Gastrocnemius medialis (tissue), 4 donors: ENCODE measurements at places on chromosomes 4 and X. TPM values are rescaled to one million over a fixed set of nuclear protein-coding genes. Genes with fewer than 3 reads are reported as not detected.

DNA sequence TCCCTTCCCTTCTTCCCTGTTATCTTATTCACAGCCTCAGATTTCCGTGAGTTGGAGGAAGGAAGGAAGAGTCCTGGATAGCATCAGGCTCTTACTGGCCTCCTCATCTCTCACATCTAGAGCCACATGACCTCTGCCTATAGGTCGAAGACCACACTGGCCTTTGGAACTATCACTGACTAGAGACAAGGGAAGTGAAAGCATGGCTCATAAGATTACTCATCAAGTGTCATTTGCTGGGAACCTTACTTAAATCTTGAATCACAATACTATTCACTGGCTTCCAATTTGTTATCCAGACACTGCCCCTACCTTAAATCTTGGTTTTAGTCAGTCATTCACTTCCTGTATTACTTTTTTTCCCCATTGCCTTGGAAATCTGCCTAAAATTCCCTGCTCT, 61.6 kb upstream of the MTMR8 start:
- H3K27ac ChIP-seq, result no peak overlapping the region
- H3K36me3 ChIP-seq, result no peaks in the 10 kb centered on the region
- no peak overlapping the region for H3K4me3 ChIP-seq
- no peaks in the 10 kb centered on the region for H3K27me3 ChIP-seq
- no peak for DNase-seq

- no peaks in the 10 kb centered on the region for H3K4me1 ChIP-seq
- no peaks in the 10 kb centered on the region for H3K36me3 ChIP-seq
- H3K27ac ChIP-seq, result no peak overlapping the region
- no peak for DNase-seq
- H3K4me3 ChIP-seq, result no peak overlapping the region
Measured at GRCh38 chr4:118268780-118269179, 84.0 kb downstream of the PRSS12 start.

DNA sequence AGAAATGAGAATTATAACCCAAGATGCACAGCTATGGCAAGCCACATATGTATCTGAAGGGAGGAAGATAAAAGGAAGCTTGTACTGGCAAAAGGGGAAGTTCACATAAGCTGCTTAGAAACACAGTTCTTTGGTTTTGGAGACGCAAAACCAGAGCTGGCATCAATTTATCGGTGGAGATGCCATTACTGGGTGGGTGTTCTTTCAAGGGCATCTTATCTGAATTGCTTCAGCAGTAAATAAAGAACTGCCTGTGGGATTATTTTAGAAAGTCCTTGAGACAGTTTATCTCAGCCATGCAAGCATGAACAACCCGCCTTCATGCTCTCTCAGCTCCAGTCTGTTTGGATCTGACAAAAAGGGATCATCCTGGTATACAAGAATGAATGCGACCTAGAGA, 60.8 kb downstream of the DDX60 start:
- H3K27ac ChIP-seq, result no peak overlapping the region
- no peak for DNase-seq
- H3K4me1 ChIP-seq, result no peaks in the 10 kb centered on the region
- no peaks in the 10 kb centered on the region for H3K27me3 ChIP-seq
- peaks cover 11% of the 10 kb centered on the region for H3K36me3 ChIP-seq
- no peak overlapping the region for H3K4me3 ChIP-seq

The CCKAR gene
- total RNA-seq, result not detected

- H3K36me3 ChIP-seq, result no peaks in the 10 kb centered on the region
- H3K27ac ChIP-seq, result no peak overlapping the region
- peak overlapping the region; percentile 48 for H3K4me3 ChIP-seq
- no peaks in the 10 kb centered on the region for H3K4me1 ChIP-seq
Measured at GRCh38 chrX:125205918-125206665, 113.6 kb upstream of the TEX13C start.

GRCh38 chrX:42485601-42486000, 292.4 kb downstream of the PPP1R2C start:
- no peaks in the 10 kb centered on the region for H3K27me3 ChIP-seq
- H3K4me3 ChIP-seq, result no peak overlapping the region
- no peaks in the 10 kb centered on the region for H3K4me1 ChIP-seq

The ARHGEF6 gene
- 23.8 TPM for total RNA-seq

The CT55 gene
- not detected for total RNA-seq

The PDGFRA gene
- total RNA-seq, result 9.0 TPM

- no peaks in the 10 kb centered on the region for H3K36me3 ChIP-seq
- no peaks in the 10 kb centered on the region for H3K27me3 ChIP-seq
- no peak for DNase-seq
- H3K4me1 ChIP-seq, result no peaks in the 10 kb centered on the region
Measured at GRCh38 chrX:47704736-47705135, 45.8 kb upstream of the UXT start.

The MXRA5 gene
- not detected for total RNA-seq

- DNase-seq, result no peak
- no peaks in the 10 kb centered on the region for H3K36me3 ChIP-seq
- no peaks in the 10 kb centered on the region for H3K4me1 ChIP-seq
- H3K27ac ChIP-seq, result no peak overlapping the region
Measured at GRCh38 chr4:127501103-127501502, 131.7 kb upstream of the INTU start.

DNA sequence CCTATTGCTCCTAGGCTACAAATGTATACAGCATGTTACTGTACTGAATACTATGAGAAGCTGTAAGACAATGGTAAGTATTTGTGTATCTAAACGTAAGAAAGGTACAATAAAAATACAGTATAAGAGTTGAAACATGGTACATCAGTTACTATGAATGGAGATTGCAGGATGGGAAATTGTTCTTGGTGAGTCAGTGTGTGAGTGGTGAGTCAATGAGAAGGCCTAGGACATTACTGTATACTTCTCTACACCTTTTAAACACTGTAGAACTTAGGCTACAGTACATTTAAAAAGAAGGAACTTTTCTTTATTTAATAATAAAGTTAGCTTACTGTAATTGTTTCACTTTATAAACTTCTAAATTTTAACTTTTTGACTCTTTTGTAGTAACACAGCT, 2603.2 kb downstream of the PCDH7 start:
- no peak overlapping the region for H3K4me3 ChIP-seq
- no peaks in the 10 kb centered on the region for H3K4me1 ChIP-seq
- H3K36me3 ChIP-seq, result no peaks in the 10 kb centered on the region
- DNase-seq, result no peak
- H3K27me3 ChIP-seq, result no peaks in the 10 kb centered on the region

DNA sequence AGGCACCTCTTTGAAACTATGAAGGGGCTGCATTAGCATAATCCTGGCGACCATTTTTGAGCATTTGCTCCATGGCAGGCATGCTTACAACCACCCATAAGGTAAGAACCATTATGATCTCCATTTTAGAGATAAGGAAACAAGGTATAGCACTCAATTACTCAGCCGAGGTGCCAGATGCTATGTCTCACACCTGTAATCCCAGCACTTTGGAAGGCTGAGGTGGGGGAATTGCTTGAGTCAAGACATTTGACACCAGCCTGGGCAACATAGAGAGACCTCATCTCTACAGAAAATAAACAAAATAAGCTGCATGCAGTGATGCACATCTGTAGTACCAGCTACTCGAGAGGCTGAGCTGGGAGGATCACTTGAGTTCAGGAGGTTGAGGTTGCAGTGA, 43.6 kb downstream of the TIGD4 start:
- H3K4me3 ChIP-seq, result no peak overlapping the region
- H3K27me3 ChIP-seq, result no peaks in the 10 kb centered on the region
- no peak for DNase-seq
- no peak overlapping the region for H3K27ac ChIP-seq

DNA sequence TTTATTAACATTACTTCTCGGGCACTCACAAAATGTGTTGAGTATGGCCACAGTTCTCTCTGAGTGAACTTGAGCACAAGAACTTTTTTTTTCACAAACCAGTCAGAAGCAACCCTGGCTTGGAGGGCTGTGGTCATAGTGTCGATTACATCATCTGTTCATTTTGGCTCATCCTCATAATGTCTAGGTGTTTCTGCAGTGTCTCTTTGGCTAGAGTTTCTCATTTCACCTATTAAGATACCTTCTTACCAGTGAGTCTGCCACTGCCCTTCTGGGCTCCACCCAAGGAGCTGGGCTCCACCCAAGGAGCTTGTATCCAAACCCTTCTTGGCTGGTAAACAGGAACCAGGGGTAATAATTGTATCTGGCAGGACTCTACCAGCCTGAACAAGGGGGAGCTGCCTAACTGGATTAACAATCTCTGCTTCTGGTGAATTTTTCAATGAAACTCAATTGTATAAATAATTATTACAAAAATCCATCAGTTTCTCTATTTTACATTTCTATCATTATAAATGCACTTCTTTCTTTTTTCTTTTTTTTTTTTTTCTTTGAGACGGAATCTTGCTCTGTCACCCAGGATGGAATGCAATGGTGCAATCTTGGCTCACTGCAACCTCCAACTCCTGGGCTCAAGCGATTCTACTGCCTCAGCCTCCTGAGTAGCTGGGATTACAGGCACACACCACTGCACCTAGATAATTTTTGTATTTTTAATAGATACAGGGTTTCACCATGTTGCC, 667.7 kb upstream of the SLIT2 start:
- no peaks in the 10 kb centered on the region for H3K4me1 ChIP-seq
- H3K4me3 ChIP-seq, result no peak overlapping the region
- DNase-seq, result no peak
- H3K27me3 ChIP-seq, result no peaks in the 10 kb centered on the region
- no peaks in the 10 kb centered on the region for H3K36me3 ChIP-seq

DNA sequence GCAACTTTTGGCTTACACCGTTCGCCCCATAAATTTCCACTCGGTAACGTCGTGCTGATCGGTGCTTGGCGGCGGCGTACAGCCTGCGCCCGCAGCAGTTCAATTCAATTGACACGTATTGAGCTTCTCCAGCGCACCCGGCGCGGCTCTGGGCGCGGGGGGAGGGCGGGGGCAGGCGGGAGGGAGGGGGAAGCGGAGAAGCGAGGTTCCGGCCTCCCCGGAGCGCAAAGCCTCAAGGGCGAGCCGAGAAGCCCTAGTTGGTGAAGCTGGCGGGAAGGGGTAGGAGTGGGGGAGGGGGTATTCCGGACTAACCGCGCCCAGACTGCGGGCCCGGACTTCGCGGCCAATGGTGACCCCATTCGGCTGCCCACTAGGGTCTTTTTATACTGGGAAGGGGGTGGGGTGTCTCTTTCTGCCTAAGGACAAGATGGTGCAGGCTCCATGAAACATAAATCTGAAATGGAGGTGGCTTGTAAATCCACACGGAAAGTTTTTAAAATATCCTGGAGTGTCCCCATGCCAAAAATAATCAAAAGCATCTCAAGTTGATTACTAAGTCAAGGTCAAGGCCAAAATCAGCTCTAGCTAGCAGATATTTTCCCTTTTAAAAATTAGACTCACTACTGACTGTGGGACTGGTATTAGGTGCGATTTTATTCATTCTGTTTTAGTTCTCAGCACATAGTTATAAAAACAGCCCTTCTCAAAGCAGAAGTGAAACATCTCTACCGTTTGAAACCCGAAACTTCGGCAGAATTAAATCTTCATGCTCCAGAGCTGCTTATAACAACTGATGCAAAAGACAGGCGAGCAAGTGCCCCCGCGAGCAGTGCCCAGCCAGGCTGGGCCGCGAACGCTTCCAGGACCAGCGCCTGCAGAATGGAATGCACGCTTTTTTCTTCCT, 1.5 kb upstream of the BCOR start:
- peak overlapping the region; percentile 89 for H3K4me3 ChIP-seq
- no peak for DNase-seq
- peaks cover 27% of the 10 kb centered on the region for H3K27me3 ChIP-seq
- H3K36me3 ChIP-seq, result no peaks in the 10 kb centered on the region

- no peak overlapping the region for H3K4me3 ChIP-seq
- H3K27ac ChIP-seq, result no peak overlapping the region
- H3K4me1 ChIP-seq, result no peaks in the 10 kb centered on the region
- H3K27me3 ChIP-seq, result no peaks in the 10 kb centered on the region
- no peak for DNase-seq
Measured at GRCh38 chr4:100986360-100986868, 360.9 kb downstream of the PPP3CA start.

GRCh38 chrX:48834383-48834709, 1.1 kb downstream of the PCSK1N start:
- no peaks in the 10 kb centered on the region for H3K27me3 ChIP-seq
- no peak overlapping the region for H3K27ac ChIP-seq
- no peak for DNase-seq
- H3K4me1 ChIP-seq, result no peaks in the 10 kb centered on the region
- H3K4me3 ChIP-seq, result no peak overlapping the region
- no peaks in the 10 kb centered on the region for H3K36me3 ChIP-seq

DNA sequence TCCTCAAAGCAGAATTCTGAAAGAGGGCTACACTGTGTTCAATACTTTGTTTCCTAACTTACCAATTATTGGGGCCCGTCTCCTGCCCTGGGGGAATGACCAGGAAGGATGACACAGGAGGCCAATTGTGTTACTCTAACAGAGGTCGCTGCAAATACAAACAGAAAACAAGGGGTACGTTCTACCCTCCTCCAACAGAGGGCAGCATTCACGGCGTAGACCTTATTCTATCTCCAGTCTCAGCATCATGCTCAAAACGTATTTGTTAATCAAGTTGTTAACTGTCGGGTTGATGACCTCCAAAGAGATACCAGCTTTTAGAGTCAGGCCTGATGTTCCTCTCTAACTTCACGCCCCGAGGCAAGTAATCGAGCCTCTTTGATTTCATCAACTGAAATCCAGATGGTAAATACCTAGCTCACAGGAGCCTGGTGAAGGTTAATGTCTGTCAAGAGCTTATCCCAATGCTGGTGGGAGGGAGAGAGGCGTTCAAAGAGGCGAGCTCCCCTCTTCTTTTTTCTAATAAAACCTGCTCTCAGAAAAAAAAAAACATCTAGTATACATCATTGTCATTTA, 181.0 kb upstream of the KCNIP4 start:
- H3K27ac ChIP-seq, result no peak overlapping the region
- no peaks in the 10 kb centered on the region for H3K27me3 ChIP-seq
- no peaks in the 10 kb centered on the region for H3K36me3 ChIP-seq
- H3K4me3 ChIP-seq, result no peak overlapping the region

GRCh38 chrX:17025621-17026302, 79.3 kb downstream of the REPS2 start:
- no peak for DNase-seq
- H3K4me1 ChIP-seq, result no peaks in the 10 kb centered on the region
- H3K27me3 ChIP-seq, result no peaks in the 10 kb centered on the region

The TLR6 gene
- total RNA-seq, result 0.41 TPM

The SLC2A9 gene
- 0.19 TPM for total RNA-seq

DNA sequence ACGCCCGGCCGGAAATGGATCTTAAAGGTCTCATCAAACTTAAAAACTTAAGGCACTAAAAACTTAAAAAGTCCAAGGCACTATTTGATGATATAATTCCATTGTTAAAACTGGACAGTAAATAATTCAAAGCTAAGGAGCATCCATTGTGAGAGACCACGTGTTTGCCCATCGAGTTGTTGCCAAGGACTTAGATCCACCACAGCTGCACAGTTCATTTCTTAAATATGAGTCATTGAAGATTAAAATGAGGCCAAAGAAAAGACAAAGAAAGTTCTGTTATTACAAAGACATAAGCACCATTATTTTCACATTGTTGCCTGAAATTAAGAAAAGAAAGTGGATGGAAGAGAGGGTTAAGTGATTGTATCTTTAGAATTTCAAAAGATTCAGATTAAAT, 411.5 kb upstream of the FTHL17 start:
- no peaks in the 10 kb centered on the region for H3K27me3 ChIP-seq
- H3K27ac ChIP-seq, result no peak overlapping the region
- H3K36me3 ChIP-seq, result no peaks in the 10 kb centered on the region
- no peak overlapping the region for H3K4me3 ChIP-seq
- DNase-seq, result no peak
- no peaks in the 10 kb centered on the region for H3K4me1 ChIP-seq
